Activated CD8-positive, alpha-beta memory T cell treated with anti-CD3 and anti-CD28 coated beads, Interleukin-2, amount 50 U/mL, for 48 hours (primary cell): ENCODE measurements at places on chromosomes 16 and 17.
A peak's percentile ranks its signal among the peaks of the same experiment; 100 is the strongest.

DNA sequence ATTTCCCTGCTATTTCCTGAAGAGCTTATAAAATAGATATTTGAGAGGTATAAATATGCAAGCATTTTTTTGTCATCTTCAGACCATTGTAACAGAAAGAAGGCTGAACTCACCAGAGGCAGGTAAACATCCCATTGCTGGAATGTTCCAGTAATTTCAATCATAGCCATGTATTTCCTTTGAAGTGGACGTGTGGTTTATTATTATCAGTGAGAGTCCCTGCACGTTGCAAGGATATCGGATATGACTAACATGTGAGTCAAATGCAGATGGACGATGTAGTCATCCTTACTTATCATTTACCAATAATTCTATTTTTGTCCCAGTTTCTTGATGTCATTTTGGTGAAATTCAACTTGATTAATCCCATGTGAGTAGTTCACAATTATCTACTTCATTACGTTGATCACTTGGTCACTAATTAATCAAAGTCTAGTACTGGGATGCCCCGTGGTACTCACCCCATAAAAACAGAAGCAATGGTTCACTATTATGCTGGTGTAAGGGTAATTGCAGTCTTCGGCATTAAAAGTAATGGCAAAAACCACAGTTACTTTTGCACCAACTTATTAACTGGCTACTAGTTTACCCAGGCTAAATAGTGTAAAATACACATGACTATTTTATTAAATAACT is 89.5 kb downstream of the VAT1L start:
- no peak for DNase-seq

DNA sequence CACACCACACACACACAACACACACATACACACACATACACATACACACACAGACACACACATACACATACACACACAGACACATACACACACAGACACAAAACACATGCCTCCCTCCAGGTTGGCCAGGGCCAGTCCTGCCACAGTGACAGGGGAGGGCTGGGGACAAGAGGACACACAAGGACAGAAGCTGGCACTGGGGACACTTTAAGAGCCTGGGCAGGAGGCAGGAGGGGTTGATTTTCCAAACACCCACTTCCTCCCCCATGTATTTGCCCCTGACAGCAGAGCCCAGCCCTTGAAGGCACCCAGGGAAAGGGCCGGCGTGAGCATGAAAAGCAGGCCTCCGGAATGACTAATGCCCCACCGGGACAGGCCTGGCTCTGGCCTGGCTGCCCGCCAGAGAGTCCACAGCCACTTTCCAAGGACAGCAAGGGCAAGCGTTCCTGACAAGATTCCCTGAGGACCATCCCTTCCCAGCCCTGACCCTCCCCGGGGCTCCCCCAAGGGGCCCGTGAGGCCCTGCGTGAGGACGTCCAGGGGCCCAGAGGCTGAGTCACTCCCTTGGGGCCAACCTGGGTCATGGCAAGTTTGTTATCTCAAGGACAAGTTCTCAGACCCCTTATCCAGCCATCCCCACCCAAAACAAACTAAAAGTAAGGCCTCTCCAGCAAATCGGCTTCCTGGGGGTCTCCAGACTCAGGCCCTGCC is 235.6 kb downstream of the ZNF423 start:
- DNase-seq = no peak

DNA sequence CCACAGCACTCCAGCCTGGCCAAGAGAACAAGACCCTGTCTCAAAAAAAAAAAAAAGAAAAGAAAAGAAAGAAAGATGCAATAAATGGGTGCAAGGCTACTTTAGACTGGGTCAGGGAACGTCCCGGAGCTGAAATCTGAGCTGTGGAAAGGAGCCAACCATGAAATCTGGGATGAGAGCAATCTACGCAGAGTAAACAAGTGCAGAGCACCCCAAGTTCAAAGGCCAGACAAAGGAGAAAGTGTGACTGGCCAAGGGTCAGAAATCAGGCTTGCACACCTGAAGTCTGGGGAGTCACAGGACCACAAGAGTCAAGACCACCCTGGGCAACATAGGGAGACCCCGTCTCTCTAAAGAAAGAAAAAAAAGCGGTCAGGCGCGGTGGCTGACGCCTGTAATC is 2.8 kb downstream of the SHMT1 start:
- no peak for DNase-seq

- no peak for DNase-seq
Observed at GRCh38 chr17:50903604-50904517, 37.7 kb upstream of the TOB1 start.

- peak; percentile 97 for DNase-seq
Observed at GRCh38 chr16:58511933-58512815, 3.1 kb upstream of the SETD6 start.

DNA sequence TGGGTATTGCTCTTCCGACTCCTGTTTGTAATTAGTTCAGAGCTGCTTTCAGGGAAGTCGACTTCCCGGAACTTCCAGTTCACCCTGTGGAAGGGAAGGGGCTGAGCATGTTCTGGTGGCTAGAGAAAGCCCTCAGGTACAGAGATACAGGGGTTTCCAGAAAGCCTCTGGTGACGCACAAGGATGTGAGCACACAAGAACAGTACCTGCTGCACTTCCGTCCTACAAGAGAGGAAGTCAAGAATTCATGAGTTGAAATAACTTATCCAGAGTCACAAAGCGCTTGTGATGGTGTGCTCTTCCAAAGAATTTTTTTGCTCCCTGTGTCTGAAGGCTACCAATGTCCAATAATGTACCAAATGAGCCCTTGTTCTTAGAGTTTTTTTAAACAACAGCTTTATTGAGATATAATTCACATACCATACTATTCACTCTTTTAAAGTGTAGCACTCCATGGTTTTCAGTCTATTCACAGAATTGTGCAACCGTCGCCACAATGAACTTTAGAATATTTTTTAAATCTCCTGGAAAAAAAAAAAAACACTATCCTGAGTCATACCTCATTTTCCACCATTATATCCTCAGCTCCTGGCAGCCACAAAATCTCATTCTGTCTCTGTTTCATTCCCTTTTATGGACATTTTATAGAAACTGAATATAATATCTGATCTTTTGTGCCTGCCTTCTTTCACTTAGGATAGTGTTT is 327.6 kb downstream of the CDH13 start:
- no peak for DNase-seq

DNA sequence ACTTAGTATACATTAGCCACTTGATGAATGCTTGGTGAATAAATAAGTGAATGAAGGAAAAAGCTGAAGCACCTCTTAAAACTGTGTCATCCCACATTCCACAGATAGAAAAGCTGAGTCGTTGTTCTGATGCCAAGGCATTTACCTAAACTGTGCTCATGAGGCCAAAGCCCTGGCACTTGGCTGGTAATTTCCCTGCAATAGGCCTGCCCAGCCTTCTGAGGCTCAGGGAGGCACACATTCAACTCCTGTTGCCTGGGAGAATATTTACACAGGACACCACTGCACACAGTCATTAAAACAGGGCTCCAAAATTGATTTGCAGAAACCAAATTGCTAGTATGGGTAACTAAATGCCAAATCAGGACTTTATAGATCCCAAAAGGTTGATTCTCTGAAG is 333.0 kb upstream of the C16orf82 start:
- DNase-seq = no peak

GRCh38 chr17:81094509-81095382 is 59.8 kb downstream of the BAIAP2 start:
- DNase-seq = peak; percentile 90

- DNase-seq = no peak
Observed at GRCh38 chr16:56115817-56116576, 75.3 kb upstream of the GNAO1 start.

- no peak for DNase-seq
Observed at GRCh38 chr17:74937064-74938051, 1.7 kb downstream of the OTOP3 start.

DNA sequence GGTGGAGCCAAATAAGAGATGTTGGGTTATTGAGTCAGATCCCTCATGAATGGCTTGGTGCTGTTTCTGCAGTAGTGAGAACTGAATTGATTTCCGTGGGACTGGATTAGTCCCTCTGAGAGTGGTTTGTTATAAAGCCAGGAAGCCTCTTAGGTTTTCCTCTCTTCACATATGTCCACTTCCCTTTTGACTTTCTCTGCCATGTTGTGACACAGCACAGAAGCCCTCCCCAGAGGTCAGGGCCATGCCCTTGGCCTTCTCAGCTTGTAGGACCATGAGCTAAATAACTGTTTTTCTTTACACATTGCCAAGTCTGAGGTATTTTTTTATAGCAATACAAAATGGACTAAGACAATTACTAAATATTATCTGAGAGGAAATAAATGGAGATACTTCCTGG is 10.3 kb upstream of the HAPSTR1 start:
- no peak for DNase-seq

DNA sequence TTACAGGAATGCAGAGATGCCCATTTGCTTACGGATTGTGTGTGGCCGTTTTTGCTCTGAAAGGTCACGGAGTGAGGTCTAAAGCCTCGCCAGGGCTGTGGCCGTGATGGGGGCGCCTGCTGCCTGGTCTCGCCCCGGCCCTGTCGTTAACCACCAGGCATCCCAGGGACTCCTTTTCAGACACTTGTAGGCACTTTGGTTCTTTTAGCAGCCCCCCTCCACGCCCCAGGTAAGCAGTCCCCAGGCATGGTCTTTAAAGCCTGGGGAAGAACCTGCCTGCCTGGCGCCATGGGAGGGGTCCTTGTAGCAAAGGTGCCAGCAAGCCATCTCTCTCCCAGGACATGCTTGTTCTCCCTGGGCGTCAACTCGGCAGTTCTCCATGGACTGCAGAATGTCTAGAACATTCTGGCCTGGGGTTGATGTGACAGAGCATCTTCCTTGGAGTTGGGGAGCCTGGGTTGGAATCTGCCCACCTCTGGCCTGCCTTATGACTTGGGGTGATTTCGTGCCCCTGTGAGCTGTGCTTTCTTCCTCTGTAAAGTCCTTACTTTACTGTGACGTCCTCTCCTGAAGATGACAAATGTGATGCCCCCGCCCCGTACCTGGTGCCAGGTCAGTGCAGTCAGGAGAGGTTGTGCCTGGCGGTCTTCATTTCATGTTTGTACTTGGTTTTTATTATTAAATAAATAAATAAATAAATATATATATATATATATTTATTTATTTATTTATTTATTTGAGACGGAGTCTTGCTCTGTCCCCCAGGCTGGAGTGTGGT is 5.4 kb downstream of the KCTD5 start:
- DNase-seq = no peak

DNA sequence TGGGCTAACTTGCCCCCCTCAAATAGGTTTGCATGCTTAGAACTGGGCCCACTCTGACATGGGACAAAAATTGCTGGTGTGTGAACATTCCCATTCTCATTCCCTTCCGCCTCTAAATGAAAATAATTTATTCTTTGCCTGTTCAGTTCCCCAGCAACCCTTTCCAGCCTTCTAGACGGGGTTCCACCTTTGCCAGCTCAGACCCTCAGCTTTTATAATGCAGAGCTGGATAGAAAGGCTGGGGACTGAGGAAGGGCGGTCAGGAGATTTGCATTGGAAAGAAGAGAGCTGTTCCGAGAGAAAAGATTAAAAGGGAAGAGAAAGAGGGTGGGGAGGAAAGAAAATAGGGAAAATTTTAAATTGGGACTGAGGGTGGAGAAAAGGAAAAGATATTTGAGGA is 151.1 kb upstream of the WSCD1 start:
- DNase-seq = no peak

GRCh38 chr16:25109643-25110042 is 1.9 kb upstream of the LCMT1 start:
- no peak for DNase-seq

GRCh38 chr17:10731408-10731879 is 1.6 kb upstream of the TMEM220 start:
- no peak for DNase-seq

DNA sequence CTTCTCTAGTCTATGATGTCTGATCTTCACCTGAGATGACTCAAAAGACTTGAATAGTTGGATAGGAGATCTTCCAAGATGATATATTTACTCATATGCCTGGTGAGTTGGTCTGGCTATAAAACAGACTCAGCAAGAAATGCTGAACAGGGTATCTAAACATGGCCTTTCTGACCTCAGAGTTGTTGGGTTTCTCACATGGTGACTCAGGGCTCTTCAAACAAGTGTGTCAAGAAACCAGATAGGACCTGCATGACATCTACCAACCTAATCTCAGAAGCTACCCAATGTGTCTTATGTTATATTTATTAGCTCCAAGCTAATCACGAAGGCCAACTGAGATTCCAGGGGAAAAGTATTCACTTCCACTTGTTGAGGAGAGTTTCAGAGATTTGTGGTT is 1477.3 kb downstream of the CDH8 start:
- DNase-seq = no peak

- no peak for DNase-seq
Observed at GRCh38 chr17:6471531-6472465, 27.5 kb downstream of the PIMREG start.

- DNase-seq = no peak
Observed at GRCh38 chr17:4759776-4760236, 11.9 kb upstream of the TM4SF5 start.

DNA sequence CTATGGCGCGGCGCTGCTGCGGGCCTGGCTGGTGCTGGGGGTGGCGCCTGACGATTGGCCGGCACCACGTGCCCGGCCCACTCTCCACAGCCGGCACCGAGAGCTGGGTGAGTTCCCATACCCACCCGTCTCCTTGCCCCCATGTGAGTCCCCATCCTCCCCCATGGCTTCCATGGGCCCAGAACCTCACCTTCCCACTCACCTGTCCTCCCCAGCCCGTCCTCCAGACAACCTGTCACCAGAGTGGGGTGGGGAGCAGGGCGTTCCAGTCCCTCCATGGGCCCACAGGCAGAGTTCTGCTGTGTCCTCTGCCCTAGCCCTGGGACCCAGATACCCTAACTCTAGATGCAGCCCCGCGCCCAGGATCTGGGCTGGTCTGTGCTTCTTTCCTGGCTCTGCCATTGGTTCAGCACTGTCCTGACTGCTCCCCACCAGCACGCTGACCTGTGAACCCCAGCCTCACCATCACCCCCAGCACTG is 5.5 kb downstream of the ARMC5 start:
- DNase-seq = no peak

- no peak for DNase-seq
Observed at GRCh38 chr17:71437166-71437565, 683.7 kb upstream of the SOX9 start.

- no peak for DNase-seq
Observed at GRCh38 chr16:76755496-76755895, 435.5 kb upstream of the MON1B start.

GRCh38 chr17:42535155-42536047 is 640 bp upstream of the NAGLU start:
- DNase-seq = no peak

- peak; percentile 85 for DNase-seq
Observed at GRCh38 chr16:9008601-9009260, 45.0 kb upstream of the USP7 start.
